Stimulated activated CD4-positive, alpha-beta T cell treated with anti-CD3 and anti-CD28 coated beads, Interleukin-1b, Interleukin-23, amount 100 ng/mL, for 1 hour (primary cell): ENCODE measurements at places on chromosomes 1 and 21.

GRCh38 chr21:20257052-20257740, 741.0 kb upstream of the NCAM2 start:
- DNase-seq, result no peak

DNA sequence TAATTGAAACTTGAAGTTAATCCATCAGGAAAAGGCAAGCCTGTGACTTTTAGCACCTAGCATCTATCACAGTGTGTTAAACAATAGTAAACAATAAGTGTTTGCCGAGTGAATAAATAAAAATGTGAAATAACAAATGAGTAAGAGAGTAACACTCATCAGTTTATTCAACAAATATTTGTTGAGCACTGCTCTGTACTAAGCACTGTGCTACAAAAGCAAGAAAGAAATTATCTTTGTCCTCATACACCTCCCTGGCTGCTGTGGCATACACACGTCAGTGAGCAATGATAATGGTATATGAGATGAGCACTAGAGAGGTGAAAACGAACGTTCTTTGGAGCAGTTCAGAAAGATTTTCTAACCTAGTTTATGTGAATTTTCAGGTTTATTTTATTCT, 295.0 kb upstream of the LRRC7 start:
- no peak for DNase-seq

DNA sequence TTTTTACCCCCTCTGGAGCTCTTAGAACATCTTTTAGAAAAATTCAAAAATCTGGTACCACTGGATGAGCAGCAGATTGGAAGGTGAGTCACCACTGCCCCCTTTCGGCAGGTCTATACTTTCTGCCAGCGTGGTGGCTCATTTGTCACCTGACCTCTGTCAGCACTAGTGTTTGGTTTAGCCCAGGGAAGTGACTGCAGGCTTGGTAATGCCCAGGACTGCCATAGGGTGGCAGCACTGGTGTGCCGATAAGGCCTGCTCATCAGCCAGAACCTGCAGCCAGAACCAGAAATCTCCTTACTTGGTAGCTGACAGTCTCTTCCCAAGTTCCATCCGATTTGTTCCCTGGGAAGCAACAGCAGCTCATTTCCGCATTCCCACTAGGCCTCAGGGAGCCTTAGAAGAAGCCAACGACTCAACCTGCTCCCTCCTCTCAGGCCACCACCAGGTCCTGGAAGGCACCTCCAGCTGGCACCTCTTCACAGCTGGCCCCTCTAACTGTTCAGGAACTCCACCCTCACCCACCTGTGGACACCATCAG, 6.8 kb downstream of the SMIM12 start:
- peak; percentile 85 for DNase-seq

DNA sequence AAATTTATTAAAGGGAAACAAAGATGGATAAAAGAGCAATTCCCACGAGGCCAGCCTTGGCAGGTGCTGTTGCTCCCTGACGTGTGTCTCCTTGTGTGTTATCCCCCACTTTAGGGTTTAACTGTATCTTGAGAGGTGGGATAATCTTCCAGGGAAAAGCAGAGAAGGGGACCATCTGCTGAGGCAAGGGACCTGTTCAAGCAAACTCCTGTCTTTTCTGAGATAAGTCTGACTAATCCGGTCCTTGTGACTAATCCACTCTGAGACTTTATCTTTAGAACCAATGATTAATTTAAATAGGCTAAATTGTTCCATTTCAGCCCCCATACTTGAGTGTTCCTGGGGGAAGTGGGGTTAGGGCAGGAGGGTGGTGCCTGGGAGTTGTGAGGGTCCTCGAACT, 163.6 kb downstream of the CAMTA1 start:
- no peak for DNase-seq

GRCh38 chr1:40849801-40850592, 12.2 kb downstream of the CITED4 start:
- DNase-seq, result peak; percentile 62

- no peak for DNase-seq
These were observed 9.8 kb downstream of the CBR1 start for GRCh38 chr21:36079671-36080070.

- no peak for DNase-seq
These were observed 27.5 kb downstream of the SH3BGR start for GRCh38 chr21:39479164-39479813.

GRCh38 chr1:57590978-57591377, 167.1 kb upstream of the DAB1 start:
- DNase-seq, result no peak

- DNase-seq, result no peak
These were observed 29.3 kb upstream of the MTR start for GRCh38 chr1:236765831-236766230.

- no peak for DNase-seq
These were observed 82.3 kb downstream of the DENND1B start for GRCh38 chr1:197692965-197693364.

GRCh38 chr1:19199329-19199968, 10.6 kb downstream of the UBR4 start:
- no peak for DNase-seq

DNA sequence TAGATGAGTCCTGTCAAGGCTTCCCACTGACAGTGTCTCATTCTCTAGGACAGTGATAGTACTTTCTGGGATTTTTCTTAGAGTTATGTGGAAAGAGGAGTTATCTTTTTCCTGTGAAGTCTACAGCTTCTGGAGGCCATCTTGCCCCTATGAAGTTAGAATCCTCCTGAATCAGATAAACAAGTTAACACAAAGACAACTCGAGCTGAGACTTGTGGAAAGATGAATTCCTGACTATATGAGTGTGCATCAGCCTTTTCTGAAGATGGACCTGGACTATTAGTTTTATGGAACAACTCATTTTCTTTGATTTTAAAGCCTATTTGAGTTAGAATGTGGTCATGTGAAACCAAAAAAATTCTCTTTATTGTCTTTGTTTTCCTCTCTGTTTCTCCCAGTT, 290.9 kb downstream of the LRRIQ3 start:
- DNase-seq, result no peak

DNA sequence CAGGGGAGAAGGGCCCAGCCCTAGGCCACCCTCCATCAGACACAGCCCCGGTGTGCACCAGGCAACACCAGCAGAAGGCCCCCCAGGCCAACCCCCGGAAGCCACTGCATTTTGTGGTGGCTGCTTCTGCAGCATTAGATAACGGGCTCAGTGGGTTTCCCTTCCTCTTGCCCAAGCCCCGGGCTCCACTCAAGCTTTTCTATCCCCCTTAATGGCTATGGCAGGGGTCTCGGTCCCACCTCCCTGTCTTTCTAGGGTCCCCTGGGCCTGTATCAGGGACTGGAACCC, 18.9 kb downstream of the C1orf174 start:
- no peak for DNase-seq

- no peak for DNase-seq
These were observed 45.1 kb upstream of the MACF1 start for GRCh38 chr1:39159224-39160036.

DNA sequence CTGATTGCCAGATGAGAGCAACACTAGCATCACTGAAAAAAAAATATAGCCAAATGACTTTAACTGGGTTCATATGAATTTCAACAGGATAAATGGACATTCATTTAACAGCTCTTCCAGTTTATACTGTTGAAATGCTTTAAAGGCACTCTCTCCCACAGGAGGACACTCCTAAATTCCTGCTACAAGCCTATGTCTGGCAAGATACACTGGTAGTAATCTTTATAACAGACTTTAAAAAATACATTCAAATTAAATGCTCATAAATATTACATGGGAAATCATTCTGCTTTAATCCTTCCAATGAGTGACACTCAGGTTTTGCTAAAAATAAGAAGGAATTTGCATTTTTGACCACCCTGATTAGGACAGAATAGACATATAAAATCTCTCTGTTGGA, 526.7 kb upstream of the ADAMTS5 start:
- no peak for DNase-seq

GRCh38 chr1:155884982-155885381, 25.6 kb downstream of the SYT11 start:
- DNase-seq, result no peak

DNA sequence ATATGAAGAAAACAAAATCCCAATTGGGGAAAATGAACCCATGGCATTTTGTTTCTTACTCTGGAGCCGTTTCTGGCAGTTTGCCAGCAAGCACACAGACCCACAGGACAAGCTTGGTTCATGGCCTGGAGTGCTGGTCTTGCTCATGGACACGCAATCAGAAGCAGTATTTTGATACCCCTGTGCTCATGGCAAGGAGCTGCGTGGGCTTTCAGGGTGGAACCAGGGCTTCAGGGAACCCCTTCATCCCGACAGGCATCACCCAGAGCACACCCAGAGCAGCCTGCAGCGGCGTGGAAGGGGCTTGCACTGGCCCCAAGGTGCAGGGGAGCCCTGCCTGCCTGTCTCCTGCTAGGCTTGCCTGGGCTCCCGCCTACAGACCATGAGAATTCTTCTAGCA, 45.4 kb upstream of the PCBP3 start:
- no peak for DNase-seq

GRCh38 chr1:205965036-205965884, 22.0 kb upstream of the SLC26A9 start:
- DNase-seq, result no peak

GRCh38 chr1:168923521-168924136, 182.9 kb upstream of the ATP1B1 start:
- DNase-seq, result no peak

GRCh38 chr1:35371506-35371905, 103.0 kb downstream of the ZMYM4 start:
- no peak for DNase-seq

GRCh38 chr1:114099268-114099667, 54.4 kb downstream of the SYT6 start:
- no peak for DNase-seq

DNA sequence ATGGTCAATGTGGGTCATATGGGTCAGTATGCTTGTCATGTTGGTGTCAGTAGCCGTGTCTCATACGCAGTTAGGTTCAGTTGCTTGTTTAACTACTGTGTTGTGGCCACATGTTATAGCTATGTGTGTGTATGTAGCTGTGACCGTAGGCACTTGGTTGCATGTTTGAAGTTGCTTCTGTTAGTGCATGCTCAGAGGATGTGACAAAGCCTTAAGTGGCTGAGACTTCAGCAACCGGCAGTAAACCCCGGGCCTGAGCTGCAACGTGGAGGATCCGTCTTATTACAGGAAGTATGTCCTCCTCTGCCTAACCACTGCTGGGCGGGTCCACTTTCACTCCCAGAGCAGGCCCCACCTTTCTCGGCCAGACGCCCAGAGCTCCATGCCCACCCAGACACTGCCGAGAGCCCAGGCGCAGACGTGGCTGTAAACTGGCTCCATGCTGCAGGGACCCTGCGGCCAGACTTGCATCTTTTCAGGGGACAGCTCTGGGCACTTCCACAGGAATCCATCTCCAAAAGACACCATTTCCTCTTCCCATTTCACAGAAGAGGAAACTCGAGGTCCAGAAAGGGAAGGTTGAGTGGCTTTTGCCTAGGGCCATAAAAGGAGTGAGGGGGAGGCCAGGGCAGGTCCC, 2.2 kb downstream of the TCEA3 start:
- DNase-seq, result no peak

DNA sequence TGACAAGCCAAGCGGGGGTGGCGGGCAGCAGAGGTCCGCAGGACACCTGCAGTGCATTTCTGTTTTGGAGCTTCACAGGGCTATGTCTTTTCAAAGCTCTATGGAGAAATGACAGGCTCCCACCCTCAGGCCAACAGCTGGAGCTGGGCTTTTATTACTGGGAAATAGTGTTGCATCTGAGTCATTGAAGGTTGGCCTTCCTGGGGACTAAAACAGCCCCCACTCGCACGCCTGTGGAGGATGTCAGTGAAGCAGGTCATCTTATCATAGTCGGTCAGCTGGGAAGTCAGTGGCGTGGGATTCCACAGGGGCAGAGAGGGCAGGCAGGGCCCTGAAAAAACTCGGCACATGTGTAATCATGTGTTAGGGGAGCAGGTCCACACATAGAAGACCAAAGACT, 55.3 kb downstream of the NTPCR start:
- DNase-seq, result no peak

GRCh38 chr1:231642618-231643017, 16.0 kb downstream of the DISC1 start:
- no peak for DNase-seq

GRCh38 chr1:218642033-218642948, 297.2 kb downstream of the TGFB2 start:
- DNase-seq, result no peak

DNA sequence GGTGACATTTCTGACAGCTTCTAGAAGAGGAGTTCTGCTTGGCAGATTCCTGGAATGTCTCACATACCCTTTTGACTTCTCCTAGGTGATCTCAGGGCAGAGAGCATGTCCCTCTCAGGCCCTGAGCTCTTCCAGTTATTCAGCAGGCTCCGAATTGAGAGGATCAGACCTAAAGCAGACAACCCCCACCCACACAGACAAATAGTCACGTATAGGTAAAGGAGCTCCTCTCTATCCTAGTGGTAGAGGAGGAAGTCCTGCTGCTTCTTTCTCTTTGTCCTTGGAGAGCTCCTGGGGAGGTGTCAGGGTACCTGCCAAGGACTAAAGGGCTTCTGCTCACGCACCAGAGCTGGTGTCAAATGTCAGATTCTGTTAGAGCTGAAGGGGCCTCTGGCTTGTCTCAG, 128.1 kb downstream of the IER5 start:
- no peak for DNase-seq

GRCh38 chr1:157893686-157894085, 52.1 kb upstream of the CD5L start:
- DNase-seq, result no peak

DNA sequence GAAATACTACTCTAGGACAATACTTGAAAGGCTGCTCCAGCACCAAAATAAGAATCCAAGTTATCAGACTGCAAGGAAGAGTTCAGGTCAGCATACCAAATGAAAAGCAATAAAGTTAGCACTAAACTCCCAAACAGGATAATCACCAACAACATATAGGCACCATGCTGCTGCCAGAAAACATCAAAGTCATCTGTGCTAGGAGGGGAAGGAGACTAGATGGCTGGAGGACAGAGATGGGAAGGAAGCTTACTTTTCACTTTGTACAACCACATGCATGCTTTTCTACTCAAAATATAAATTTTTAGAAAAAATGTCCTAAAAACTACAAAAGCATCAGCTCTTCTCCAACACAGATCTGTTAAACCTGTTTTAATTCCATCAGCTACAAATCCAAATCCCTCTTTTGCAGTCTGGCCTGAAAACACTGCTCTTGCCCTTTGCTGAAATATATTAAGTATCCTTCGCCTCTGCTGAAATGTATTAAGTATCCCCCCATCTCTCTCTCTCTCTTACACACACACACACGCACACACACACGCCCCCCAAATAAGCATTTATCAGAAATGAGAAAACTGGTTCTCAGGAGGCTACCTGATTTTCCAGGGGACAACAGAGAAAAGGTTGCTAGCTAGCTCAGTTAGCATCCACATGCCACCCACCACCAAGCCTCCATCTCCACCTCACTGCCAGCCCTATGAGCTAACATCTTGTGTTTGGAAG, 1.5 kb downstream of the GATAD2B start:
- no peak for DNase-seq

DNA sequence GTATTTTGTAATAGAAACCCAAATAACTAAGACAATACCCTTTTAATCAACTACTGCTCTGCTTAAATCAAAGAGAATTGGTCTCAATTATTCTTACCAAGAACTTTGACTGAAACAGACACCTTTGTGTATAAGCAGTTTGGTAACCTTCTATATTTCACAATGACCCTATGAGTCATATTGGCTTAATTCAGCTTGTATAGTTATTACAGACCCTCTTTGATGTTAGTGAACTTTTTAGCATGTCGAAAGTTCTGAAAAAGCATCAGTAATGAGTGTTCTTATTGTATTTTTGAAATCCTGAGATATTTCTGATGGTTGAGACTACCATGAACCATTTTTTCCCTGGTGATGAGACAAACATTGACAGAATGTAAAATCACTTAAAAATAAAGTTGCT, 43.3 kb upstream of the RABGAP1L start:
- DNase-seq, result no peak
